T-helper 17 cell (primary cell): ENCODE measurements at places on chromosomes 2 and 18.

DNA sequence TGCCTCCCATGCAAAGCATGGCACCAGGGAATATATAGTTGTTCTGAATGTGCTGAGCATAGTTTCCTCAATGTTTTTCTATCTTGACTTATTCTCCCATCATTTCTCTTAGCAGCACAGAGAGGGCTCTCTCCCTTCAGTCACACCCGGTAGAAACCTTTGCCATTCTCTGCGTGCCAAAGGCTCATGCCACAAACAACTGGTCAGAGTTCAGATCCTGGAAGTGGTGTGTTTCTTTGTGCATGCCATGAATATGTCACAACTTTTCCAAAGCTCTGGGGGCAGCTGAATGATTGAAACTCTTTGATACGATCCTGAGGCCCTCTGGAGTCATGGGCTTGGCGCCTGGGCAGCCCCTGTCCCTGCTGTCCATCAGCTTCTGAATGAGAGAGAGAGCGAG, 28.0 kb upstream of the EDAR start:
- no peak for DNase-seq

DNA sequence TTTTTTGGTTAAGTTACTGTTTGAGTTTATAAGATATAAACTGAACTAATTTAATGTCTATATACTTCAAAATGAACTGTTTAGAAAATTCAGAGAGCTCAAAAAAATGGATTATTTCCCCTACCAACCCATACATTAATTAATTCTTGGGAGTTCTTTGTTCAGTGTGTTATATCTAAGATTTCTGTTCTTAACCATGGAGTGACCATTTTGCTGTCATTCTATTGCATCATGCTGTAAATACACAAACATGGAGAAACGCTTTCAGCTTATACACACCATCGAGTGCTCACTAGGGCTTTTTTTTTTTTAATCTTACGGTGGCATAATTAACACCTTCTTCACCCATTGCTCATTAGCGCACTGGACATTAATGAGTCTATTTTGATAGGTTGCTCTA, 33.4 kb upstream of the TBR1 start:
- DNase-seq, result no peak

- DNase-seq, result no peak
Measured at GRCh38 chr2:157233506-157233905, 24.0 kb upstream of the GALNT5 start.

GRCh38 chr18:23835506-23835905, 146.3 kb downstream of the LAMA3 start:
- DNase-seq, result no peak

DNA sequence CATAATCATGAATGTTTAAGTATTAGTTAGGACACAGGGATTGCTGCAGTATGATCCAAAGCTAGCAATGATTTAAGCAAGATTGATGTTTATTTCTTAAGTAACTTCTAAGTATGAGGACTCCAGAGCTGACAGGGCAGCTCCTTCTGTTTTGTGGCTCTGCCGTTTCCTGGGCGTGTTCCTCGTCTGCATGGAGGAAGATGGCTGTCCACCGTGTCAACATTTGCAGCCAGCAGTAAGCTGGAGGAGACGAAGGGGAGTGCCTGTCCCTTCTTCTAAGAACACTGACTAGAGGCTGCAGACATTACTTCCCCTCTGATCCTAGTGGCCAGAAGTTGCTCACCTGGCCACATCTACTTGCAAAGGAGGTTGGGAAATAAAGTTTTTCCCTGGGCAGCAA, 144.1 kb downstream of the MYO1B start:
- DNase-seq, result no peak

DNA sequence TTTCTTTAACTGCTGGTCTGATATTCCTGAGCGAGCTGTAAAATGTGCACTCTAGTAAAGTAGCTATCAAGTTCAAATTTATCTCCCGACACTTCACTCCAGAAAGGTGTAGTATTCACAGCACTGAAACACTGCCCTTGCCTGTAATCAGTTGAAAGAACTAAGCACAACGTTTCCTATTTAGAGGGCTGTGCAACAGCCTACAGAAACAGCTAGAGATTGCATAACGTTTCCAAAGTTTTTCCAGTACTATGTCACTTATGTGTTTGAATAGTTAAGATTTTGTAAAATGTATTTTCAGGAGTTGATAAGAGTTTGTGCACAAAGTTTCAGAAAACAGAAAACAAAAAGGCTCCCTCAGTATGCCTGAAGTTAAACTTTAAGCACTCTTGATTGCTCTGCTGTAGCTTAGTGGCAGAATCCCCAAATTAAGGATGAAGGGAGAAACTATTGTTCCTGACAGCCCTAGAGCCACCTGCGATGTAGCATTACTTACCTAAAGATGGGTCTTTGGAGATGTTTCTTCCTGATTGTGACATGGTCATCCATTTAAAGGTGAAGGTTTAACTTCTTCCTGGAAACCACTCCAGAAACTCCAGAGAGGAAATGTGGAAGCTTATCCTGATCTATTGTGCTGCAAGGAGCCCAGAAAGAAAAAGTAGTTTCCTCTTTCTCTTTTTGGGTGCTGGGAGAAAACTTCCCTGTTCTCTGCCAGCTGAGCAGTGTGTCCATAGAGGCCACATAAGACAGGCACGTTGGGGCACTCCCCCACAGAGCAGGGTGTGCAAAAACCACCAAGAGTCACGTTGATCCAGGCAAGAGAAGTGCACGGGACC, 536 bp downstream of the PDE1A start:
- no peak for DNase-seq

DNA sequence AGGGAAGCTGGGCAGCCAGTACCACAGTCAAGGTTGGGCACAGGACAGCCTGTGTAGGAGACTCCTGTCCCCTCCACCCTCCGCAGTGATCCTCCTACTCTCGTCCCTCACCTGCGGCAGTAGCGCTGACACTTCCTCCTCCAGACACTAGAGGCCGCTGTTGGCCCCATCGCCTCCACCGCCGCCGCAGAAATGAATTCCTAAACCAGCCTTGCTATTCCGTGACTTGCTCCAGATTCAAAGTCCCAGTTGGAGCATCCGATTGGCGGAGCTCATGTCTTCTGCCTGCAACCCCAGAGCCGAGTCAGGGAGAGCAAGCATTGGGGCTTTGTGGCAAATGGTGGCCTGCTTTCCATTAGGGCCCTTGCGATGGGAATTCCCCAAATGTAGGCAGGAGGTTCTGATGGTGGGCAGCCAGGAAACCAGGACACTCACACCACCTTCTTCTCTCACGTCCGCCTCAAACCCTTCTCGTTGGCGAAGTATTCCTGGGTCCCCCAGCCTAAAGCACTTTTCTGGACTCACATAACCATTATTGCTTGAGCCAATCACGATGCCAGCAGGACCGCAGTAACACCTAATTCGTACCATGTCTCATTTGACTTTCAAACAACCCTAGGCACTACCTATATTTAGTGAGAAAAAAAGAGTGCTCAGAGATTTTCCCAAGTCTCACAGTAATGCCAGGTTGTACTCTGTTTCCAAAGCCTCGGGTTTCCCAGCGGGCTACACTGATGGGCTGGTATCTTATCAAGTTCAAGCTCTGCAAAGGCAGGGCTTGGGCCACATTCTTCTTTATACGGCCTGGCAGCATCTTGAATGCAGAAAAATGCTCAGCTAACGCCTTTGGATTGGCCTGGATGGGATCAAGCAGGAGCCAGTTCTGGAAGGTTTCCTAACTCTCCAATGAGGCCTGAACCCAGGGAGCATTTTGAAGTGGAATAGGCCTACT, 1.2 kb upstream of the DNAJB2 start:
- DNase-seq, result peak; percentile 65

GRCh38 chr2:12317814-12318426, 398.8 kb upstream of the TRIB2 start:
- DNase-seq, result no peak

GRCh38 chr2:194815475-194815874, 841.6 kb upstream of the SLC39A10 start:
- DNase-seq, result no peak

GRCh38 chr2:201891676-201892075, 85.3 kb downstream of the CDK15 start:
- no peak for DNase-seq

- no peak for DNase-seq
Measured at GRCh38 chr2:153487448-153487847, 8.9 kb upstream of the RPRM start.

DNA sequence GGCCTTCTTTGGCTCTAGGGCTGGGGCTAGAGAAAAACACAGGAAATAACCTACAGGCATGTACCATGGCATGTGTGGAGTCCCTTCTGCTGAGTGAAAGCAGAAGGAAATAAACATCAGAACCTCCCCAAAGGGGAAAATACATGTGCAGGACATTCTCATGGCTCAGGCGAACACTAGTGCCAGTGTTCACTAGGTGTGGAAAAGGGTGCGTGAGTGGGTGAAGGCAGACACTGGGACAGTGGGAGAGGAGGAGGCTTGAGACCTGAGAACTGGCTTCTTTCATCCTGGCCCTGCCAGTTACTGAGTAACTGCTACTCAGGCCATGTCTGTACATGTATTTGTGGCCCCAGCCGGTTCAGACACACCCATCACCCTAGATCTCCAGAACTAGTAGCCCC, 268.2 kb downstream of the PRKCE start:
- no peak for DNase-seq

- no peak for DNase-seq
Measured at GRCh38 chr2:226818930-226819329, 16.9 kb upstream of the RHBDD1 start.

GRCh38 chr18:70044632-70045031, 97.0 kb upstream of the CD226 start:
- DNase-seq, result no peak

DNA sequence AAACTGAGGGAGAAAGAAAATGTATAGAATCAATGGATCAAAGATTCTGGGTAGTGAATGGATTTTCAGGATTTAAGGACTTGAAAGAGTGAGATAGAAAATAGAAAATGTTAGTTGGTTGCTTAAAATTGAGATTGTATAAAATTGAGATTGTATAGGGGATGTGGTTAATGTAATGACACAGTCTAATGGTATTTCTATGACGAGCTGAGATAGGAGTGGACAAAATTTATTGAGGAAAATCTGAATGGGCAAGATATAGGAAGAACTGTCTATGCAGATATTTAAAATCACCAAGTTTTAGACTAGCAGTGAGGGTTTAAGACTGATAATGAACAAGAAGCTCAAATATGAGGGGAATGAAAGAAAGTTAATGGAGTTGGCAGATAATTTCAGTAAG, 406.6 kb downstream of the NYAP2 start:
- DNase-seq, result no peak

DNA sequence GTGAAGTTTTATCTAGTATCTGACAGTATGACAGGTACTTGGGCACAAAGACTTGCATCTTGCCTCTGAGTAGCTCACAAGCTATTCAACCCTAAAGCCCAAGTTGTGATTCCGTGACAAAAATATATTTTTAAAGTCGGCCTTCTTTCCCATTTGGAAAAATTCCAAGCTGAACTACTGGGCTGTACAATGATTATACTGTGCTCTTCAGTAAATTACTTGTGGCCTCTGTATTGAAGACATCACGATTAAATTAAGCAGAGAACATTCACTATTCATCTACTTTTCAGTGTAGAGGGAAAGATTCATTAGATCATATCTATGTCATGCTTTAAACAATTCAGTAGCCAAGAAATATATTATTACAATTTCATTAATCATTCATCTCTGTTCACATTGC, 282.2 kb downstream of the CDH2 start:
- no peak for DNase-seq

DNA sequence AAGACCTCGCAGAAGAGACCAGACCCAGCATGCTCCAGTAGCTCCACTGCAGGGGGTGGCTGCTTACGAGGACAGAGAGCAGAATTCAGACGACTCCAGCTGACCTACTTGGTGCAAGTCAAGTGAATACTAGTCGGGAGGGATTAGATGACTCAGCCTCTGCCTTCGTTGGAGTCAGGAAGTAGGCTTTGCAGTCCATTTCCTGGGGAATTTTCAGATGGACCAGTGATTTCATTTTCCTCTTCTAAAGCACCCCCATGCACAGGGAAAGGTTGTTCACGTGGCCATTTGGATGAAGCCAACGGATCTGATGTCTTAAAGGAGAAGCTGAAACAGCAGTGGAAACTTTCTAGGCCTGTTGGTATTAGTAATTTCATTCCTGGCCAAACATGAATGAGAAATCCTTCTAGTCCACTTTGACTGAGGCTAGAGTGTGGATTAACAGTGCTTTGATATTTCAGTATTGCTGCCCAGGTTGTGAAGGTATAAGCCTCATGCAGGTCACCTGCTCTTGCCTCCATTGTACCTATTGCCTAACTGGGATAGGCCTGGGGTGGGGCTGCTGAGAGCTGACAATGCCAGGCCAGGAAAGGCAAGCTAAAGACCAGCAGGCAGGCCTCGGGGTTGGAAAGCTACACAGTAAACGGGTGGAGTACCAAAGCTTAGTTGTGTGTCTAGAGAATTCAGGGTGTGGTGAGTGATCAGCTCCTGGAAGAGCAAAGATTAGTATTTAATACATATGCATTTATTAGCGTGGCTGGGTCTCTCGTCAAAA, 117.6 kb upstream of the FOSL2 start:
- DNase-seq, result no peak

DNA sequence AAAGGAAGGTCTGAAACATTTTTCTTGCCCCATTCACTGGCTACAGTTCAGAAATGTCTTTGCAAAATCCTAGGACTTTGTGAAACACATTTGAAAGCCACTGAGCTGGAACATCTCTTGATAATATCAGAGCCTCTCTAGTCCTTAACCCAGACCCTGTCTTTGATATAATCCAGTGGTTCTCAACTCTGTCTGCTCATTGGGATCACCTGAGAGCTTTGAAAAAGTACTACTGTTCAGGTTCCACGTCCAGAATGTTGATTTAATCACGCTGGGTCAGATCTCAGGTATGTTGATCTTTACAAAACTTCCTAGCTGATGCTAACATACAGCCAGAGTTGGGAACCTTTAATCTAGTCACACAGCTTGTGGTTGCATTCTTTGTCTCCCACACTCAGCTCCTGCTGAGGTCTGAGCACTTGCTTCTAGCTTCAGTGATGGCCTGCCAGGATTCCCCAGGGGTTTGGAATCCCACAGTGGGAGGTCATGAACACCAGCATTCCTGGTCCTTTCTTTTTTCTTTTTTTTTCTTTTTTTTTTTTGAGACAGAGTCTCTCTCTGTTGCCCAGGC, 262.7 kb downstream of the SETBP1 start:
- DNase-seq, result no peak

DNA sequence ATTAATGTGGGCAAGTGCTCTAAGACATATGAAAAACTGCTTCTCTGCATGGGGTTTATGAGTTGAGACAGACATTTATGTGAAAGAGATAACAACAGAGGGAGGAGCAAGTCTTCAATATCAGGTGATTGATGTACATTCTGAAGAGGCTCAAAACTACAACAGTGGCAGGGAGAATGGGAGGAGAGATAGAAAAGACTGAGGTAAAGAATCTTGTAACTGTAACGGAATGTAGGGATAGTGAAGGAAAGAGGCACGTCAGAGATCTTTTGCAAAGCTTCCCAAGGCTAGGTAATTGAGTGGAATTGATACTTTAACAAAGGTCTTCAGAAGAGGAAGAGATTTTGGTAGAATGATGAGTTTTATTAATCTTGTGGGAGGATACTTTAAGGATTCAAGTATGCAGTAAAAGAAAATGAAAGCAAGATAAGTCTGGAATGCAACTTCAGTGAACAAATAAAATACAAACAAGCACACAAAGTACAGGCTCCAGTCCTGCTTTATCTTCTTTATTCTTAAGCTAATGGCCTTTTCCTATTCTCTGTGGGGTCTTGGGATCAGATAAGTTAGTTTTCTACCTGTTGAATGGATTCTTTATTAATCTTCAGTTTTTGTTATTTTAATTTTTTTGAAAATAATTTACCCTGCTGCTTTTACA, 15.0 kb downstream of the SMAD4 start:
- DNase-seq, result no peak

GRCh38 chr2:7567646-7568045, 650.4 kb downstream of the RNF144A start:
- DNase-seq, result no peak
